ENCODE measurements at places on chromosomes 6 and 20. TPM values are rescaled to one million over a fixed set of nuclear protein-coding genes. Genes with fewer than 3 reads are reported as not detected.

GNAS-AS1 gene
- 0.63 TPM for total RNA-seq

STMND1 gene
- not detected for total RNA-seq

TMEM170B gene
- total RNA-seq, result 0.03 TPM

EYS gene
- 0.07 TPM for total RNA-seq

IPCEF1 gene
- total RNA-seq, result not detected

DNA sequence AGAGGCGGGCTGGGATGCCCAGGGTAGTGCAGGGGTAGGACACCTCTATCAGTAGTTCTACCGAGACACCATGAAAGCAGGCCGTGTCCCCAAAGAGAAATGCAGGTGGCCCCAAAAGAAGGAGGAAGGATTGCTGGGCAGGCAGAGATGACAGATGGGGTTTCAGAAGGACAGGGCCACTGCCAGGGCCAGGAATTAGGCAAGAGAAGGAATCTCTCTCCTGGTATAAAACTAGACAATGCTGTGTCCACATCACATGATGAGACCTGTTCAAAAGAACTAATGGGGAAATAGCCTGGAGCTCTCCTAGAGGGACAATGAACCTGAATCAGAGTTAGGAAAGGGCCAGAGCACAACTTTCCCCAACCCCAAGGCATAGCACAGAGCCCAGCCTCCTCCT, 21.6 kb upstream of the VSX1 start:
- DNase-seq, result no peak

DNA sequence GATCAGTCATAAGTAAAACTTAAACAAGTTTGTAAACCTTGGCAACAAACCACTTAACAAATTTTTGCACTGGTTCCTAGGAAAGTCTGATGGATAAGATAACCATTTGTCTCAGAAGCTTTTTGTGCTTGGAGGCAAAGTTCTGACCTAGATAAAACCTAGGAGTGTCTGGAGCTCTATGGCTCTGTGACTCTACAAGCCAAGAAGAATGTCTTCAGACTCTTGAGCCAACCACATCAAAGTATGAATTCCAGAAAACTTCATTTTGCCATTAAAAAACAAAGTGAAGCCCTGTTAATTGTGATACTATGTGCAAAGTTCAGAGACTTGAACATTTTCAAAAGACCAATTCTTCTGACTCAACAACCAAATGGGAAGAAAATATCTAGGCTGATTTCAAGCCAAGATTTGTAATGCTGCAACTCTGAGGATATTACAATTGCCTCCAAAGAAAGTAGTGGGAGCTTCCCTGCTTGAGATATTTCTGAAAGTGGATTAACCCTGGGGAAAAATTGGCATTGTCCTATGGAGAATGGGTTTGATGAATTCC, 158.1 kb upstream of the FOXQ1 start:
- DNase-seq, result no peak

- no peak for DNase-seq
Measured at GRCh38 chr6:140576004-140576555, 1201.6 kb upstream of the CITED2 start.

All from foreskin keratinocyte (primary cell).